ENCODE measurements at places on chromosomes 6 and 20. TPM values are rescaled to one million over a fixed set of nuclear protein-coding genes. Genes with fewer than 3 reads are reported as not detected.

DNA sequence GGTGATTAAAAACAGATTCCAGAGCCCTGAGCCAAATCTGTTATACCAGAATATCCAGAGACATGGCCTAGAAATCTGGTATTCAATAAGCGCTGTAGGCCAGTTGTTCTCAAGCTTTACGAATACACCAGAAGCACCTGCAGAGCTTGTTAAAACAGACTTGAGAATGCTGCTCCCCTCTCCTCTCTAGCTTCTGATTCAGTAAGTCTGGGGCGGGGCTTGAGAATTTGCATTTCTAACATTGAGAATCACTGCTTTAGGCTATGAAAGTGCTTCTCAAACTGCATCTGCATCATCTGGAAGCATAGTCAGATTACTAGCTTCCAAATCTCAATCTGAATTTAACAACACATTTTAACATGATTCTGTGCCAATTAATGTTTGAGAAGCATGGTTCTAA, 20.5 kb upstream of the MAN1A1 start:
- DNase-seq: no peak

- DNase-seq: no peak
Measured at GRCh38 chr6:78966542-78966941, 99.2 kb downstream of the IRAK1BP1 start.

DNA sequence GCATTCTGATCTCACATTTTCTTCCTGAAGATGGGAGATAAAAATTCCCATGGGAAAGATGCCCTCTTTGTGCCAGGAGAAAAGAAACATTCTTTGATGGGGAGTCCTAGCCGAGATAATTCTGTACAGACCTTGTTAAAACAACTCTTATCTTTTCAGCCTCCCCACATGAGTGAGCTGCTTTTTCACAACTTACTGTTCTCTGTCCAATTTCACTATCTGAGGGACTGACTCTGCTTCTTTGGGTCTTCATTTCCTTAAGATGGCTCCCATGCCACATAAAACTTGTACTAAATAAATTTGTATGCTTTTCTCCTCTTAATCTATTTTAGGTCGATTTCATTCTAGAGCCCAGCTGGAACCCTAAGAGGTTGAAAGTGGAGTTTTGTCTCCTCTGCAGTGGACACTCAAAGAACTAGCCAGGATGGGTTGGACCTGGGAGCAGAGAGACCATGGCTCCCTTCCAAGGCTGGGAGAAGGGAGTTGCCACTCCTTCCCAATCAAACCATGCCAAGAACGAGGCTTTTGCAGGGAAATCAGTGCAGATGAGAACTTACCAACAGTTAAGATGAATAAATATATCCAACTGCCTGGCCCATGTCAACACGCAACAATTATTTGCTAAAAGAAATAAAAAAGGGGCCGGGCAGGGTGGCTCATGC, 285.8 kb upstream of the SULF2 start:
- DNase-seq: no peak

The MLIP gene
- total RNA-seq: not detected

The OXT gene
- not detected for total RNA-seq
